ENCODE measurements at places on chromosomes 13 and 19.
A peak's percentile ranks its signal among the peaks of the same experiment; 100 is the strongest.

DNA sequence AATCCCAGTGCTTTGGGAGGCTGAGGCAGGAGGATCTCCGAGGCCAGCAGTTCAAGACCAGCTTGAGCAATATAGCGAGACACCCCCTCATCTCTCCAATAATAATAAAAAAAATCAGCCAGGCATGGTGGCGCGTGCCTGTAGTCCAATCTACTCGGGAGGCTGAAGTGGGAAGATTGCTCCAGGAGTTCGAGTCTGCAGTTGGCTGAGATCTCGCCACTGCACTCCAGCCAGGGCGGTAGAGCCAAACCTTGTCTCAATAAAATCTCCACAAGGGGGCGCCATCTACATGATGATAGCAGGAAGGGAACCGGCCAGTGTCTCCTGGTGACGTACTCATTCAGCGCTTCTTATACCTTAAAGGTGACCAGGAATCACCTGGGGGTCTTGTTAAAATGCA is 13.6 kb upstream of the C5AR1 start:
- DNase-seq, result peak; percentile 94

GRCh38 chr13:40452038-40452666 is 214.3 kb downstream of the FOXO1 start:
- DNase-seq, result peak; percentile 22

DNA sequence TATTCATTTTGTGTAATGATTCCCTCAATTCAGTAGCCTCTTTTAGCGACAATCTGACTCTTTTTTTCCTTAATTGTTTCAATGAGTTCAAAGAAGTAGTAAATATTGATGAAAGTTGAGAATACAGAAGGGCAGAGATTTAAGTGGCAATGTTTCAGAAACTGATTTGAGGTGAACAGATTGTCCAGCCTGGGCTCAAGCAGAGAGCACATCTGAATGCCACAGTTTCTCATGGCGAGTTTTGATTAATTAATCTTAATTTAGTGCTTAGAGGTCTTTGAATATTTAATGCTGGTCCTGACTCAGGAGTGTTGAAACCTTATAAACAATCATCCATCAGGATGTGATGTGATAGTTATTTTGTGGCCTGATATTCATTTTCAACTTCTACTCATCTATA is 890.7 kb upstream of the SLITRK6 start:
- no peak for DNase-seq

- no peak for DNase-seq
Measured at GRCh38 chr13:79999601-80000000, 341.3 kb downstream of the SPRY2 start.

- no peak for DNase-seq
Measured at GRCh38 chr13:49304763-49305700, 57.3 kb downstream of the CDADC1 start.

DNA sequence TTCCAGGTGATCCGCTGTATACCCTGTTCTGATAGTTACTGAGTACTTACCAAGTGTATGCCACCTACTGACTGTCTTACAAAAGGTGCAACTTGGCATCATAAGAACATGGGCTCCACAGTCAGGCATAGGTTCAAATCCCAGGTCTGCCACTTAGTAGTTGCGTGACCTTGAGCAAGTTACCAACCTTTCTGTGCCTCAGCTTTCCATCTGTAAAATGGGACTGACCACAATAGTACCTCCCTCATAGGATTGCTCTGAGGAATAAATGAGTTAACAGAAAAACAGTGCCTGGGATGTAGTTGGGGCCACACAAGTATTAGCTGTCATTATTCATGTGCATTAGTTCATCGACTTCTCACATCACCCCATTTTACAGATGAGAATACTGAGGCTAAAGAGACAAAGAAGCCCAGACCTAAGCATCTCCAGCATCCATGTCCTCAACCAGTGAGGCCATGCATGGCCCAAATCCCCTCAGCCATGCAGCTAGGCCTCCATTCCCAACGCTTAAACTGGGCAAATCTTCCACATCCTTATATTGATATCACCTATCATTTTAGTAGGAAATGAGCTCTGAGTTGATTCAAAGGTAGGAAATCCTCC is 51.3 kb upstream of the UBE2L5 start:
- DNase-seq, result no peak

GRCh38 chr13:84570831-84571230 is 688.6 kb upstream of the SLITRK1 start:
- no peak for DNase-seq

- peak; percentile 83 for DNase-seq
Measured at GRCh38 chr19:54470991-54471782, 1.9 kb downstream of the CDC42EP5 start.

- no peak for DNase-seq
Measured at GRCh38 chr13:42860485-42860884, 79.1 kb downstream of the FAM216B start.

- peak; percentile 69 for DNase-seq
Measured at GRCh38 chr19:35901854-35902661, at the start of gene HCST. TSS of gene HCST (plus strand) at chr19:35902529. CDS start at chr19:35902594, 65 bp downstream.

- DNase-seq, result no peak
Measured at GRCh38 chr19:29381353-29382203, 144.2 kb upstream of the VSTM2B start.

- DNase-seq, result peak; percentile 42
Measured at GRCh38 chr19:4575267-4576015, 16.0 kb upstream of the SEMA6B start.

GRCh38 chr19:44598880-44599279 is 14.5 kb upstream of the IGSF23 start:
- DNase-seq, result no peak

GRCh38 chr19:28840891-28841290 is 372.1 kb downstream of the UQCRFS1 start:
- DNase-seq, result no peak

- no peak for DNase-seq
Measured at GRCh38 chr19:6227156-6227935, 52.4 kb downstream of the MLLT1 start.

DNA sequence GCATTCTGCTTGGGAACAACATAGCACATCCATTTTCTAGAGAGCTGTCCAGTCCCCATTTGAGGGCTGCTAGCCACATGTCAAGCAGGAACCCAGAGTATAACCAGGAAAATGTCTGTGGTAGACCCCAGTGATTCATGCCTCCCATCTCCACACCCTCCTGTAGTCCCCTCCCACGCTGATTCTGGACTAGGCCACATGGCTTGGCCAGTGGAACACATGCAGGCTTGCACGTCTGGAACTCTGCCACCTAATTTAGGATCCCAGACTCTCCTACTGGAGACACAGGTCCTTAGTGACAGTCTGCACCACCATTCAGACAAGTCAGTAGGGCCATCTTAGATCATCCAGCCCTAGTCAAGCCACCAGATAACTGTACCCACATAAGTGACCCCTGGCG is 149.8 kb downstream of the ZIC5 start:
- DNase-seq, result no peak

GRCh38 chr19:48913114-48913889 is 13.2 kb downstream of the NUCB1 start:
- DNase-seq, result peak; percentile 36

DNA sequence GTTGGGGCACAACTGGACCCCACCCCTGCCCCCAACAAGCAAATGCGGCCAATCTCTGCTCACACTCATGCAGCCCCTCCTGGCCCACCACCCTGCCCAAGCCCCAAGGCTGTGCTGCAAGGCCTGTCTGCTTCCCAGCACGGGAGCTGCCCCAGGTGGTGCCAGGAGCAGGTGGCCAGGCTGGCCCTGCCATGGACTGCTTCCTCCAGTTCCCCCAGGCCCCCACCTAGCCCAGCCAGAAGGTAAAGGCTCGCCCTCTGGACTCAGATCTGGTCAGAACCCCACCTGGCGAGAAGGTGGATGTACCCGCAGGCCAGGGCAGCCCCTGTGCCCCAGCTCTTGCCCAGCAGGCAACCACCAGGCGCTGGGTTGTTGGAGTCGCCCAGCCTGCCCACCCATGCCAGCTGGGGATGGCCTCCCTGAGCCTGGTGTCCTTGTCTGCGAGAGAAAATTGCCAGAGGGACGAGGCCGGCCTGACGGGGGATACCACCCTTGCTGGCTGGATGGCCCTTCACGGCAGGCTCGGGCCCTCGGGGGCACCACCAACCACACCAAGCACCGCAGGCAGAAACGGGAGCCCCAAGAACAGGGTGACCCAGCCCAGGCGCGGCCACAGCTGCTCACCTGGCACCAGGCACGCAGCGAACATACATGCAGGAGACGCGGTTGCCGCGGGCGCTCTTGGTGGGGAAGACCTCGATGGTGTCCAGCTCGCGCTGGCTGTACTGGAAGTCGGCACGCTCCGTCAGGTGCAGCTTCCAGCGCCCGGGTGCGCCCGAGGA is 4.5 kb downstream of the ABHD17A start:
- DNase-seq, result no peak

GRCh38 chr13:112960706-112961105 is 8.3 kb upstream of the MCF2L start:
- no peak for DNase-seq

DNA sequence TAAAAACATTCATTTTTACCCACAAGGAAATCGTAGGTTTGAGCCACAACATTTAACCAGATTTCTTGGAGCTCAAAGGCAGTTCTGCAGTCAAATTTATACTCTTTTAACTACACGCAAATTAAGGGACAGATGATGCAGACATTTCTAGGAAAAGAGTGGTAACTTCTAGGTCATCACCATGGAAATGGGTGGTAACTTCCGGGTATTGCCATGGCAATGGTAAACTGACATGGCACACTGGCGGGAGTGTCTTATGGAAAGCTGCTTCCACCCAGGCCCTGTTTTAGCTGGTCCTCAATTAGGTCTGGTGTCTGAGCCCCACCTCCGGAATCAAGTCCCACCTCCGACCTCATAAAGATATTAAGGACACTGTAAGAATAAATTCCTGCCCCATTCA is 10.4 kb upstream of the LYPD5 start:
- DNase-seq, result no peak

- no peak for DNase-seq
Measured at GRCh38 chr19:3345850-3346460, 20.4 kb upstream of the NFIC start.

DNA sequence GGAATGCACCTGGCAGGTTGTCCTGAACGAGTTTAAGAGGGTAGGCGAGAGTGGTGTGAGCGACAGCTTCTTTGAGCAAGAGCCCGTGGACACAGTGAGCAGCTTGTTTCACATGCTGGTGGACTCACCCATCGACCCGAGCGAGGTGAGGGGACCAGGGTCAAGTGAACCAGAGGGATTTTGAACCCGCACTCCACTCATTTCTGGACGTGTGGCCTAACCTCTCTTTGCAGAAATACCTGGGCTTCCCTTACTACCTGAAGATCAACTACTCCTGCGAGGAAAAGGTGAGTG is 1.7 kb downstream of the CATSPERG start:
- DNase-seq, result no peak

DNA sequence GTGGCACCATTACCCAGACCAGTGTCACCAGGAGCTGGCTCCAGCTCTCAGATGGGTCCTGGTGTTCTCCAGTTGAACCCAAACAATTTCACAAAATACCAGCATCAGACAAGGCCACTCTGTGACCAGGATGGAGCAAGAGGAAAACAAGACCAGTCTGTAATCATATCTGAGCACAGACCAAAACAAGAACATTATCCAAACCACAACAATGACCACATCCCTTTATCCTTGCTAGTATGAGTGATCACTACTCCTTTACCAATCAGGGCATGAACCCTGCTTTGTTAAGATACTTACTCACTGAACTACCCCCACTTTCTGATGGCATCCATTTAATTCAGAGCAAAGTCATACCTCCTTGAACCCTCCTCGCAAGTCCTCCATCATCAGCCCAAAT is 145.9 kb downstream of the NUFIP1 start:
- DNase-seq, result peak; percentile 61
